Activated naive CD8-positive, alpha-beta T cell treated with anti-CD3 and anti-CD28 coated beads, Interleukin-2, amount 50 U/mL, for 24 hours (primary cell): ENCODE measurements at places on chromosomes 7 and 10.

DNA sequence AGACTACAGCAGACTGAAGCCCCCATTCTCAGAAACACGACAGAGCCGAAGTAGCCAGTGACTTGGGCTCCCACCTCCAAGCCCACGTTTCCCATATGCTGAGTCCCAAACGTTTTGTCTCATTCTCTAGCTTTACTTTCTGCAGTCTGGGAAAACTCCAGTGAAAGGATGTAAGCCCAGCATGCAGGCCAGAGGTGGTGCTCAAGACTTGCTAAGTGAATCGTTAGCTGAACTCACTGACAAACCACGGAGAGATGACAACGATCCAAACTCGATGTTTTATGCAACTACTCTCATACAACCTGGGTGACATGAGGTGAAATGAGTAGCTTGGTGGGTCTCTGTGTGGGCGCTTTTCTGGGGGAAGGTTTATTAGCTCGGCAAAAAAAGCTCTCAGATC lies 731.8 kb downstream of the SUGCT start:
- no peak for DNase-seq

GRCh38 chr10:124827474-124827873 lies 25.9 kb downstream of the ABRAXAS2 start:
- no peak for DNase-seq

DNA sequence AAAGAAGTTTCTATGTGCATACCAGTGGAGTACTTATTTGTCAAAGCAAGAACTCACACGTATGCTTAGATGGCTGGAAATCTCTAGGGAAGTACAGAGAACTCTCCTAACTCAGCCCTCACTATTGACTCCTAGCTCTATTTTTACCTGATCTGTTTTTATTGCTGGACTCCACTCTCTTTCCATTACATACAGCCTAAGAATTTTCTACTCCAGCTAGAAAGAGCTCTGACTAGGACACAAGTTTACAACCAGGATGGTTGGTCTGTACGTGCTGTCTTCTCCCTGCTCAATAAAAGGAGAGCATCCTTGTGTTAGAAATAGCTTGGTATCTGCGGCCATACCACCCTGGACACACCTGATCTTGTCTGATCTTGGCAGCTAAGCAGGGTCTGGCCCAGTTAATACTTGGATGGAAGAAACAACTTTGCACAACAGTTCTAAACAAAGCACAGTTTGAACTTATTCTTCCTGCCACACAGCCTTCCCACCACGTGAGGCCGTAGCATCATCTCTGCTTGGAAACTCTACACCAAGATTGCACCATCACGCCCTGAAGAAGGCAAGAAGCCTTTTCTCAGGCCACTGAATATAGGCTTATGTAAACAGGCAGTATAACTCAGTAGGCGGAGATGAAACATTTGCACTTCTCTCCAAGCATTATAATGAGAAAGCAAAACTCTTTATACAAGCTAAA lies 50.7 kb downstream of the KCNMA1 start:
- DNase-seq = no peak

DNA sequence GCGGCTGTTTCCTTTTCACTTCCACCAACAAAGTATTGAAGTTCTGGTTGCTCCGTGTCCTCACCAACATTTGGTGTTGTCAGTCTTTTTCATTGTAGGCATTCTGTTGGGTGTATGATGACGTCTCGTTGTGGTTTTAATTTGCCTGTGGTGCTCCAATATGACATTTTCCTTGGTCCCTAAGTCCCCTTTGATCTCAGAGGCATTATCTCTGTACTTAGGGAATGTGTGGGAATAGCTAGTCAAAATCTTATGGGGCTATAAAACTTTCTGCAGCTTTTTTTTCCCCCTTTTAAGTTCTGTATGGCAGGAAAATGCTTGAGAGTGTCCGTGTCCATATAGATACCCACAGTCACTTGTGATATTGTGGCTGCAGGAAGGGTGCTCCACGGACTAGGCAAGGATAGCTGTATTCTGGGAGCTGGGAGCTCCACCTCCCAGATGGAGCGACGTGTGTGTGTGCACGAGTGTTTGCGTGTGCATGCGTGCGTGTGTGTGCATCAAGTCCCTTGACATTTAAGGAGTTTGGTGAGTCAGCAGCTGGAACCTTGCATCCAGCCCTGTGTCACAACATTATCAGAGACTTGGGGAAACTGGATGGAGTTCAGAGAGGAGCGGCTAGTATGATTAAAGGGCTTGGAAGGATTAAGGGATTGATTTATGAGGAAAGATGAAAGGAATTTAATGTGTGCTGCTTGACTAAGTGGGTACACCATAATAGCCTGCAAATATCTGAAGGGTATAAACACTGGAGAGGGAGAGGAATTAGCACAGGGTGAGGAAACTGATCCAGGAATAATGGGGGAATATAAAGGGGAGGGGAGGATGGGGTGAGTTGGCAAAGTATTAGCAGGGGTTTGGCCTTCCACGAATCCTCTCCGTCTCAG lies 66.8 kb downstream of the LRMDA start:
- no peak for DNase-seq

- no peak for DNase-seq
These were observed 131.5 kb downstream of the KIAA1217 start for GRCh38 chr10:24340446-24340845.

- no peak for DNase-seq
These were observed 40.5 kb downstream of the AMZ1 start for GRCh38 chr7:2728316-2729030.
